Naive thymus-derived CD4-positive, alpha-beta T cell (primary cell): ENCODE measurements at places on chromosomes 3 and 15. TPM values are rescaled to one million over a fixed set of nuclear protein-coding genes. Genes with fewer than 3 reads are reported as not detected.

CCDC13 gene
- 0.41 and 0.84 TPM in 2 replicates for total RNA-seq

SLC28A1 gene
- not detected for total RNA-seq

PLSCR2 gene
- total RNA-seq, result not detected

NECTIN3 gene
- total RNA-seq, result 4.6 TPM

GOLGB1 gene
- total RNA-seq, result 49.7 TPM

CTXN2 gene
- not detected in 2 replicates for total RNA-seq

SLC22A13 gene
- 0.53 TPM for total RNA-seq

RBP2 gene
- not detected in 2 replicates for total RNA-seq

HYAL3 gene
- total RNA-seq, result 3.4 TPM

POMGNT2 gene
- 6.2 TPM for total RNA-seq

SPRED1 gene
- total RNA-seq, result 0.07 TPM in 1 of 2 replicates, not detected in the other

GOLGA6L7 gene
- total RNA-seq, result not detected

LMAN1L gene
- total RNA-seq, result 2.4 TPM

SOX14 gene
- not detected for total RNA-seq

MESP1 gene
- total RNA-seq, result not detected

GOLGA8B gene
- 319 TPM for total RNA-seq

SPESP1 gene
- 0.56 TPM for total RNA-seq

CYP1A2 gene
- total RNA-seq, result not detected in 2 replicates
